Neural progenitor cell (in vitro differentiated cells): ENCODE measurements at places on chromosomes 3 and 15.
A peak's percentile ranks its signal among the peaks of the same experiment; 100 is the strongest.

- DNase-seq: no peak
Observed at GRCh38 chr15:44670087-44670950, 6.9 kb upstream of the SPG11 start.

DNA sequence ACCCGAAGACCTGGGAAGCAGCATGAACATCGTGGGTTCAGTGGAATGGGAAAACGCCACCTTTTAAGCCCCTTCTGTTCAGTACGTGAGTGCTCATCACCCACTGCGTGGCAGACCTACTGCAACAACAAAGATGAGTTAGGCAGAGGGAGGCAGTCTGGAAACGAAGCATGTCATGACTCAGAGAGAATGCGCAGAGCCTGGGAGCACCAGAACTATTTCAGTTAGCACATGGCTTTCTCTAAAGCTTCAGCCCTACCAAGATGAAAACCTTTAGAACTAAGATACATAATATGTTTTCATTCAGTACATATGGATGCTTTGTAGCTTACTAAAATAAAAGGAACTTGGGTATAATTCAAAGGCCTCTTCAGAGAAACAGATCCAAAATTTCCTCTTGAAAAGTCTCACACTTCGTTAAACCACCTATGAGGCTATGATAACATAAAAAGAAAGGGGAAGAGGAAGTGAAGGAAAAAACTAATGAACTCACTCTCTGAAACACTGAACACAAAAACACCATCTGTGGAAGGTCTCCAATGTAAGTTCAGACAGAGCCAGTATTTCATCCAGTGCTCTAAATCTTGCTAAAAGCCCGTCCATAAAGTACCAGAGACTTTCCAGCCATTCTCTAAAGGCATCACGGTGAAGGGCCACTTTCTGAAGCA is 140.1 kb downstream of the OCA2 start:
- DNase-seq: no peak

GRCh38 chr15:92645051-92645631 is 10.4 kb downstream of the FAM174B start:
- DNase-seq: no peak

- DNase-seq: no peak
Observed at GRCh38 chr3:77190374-77190773, 150.5 kb downstream of the ROBO2 start.

- DNase-seq: no peak
Observed at GRCh38 chr3:134658555-134658954, 7.7 kb upstream of the KY start.

DNA sequence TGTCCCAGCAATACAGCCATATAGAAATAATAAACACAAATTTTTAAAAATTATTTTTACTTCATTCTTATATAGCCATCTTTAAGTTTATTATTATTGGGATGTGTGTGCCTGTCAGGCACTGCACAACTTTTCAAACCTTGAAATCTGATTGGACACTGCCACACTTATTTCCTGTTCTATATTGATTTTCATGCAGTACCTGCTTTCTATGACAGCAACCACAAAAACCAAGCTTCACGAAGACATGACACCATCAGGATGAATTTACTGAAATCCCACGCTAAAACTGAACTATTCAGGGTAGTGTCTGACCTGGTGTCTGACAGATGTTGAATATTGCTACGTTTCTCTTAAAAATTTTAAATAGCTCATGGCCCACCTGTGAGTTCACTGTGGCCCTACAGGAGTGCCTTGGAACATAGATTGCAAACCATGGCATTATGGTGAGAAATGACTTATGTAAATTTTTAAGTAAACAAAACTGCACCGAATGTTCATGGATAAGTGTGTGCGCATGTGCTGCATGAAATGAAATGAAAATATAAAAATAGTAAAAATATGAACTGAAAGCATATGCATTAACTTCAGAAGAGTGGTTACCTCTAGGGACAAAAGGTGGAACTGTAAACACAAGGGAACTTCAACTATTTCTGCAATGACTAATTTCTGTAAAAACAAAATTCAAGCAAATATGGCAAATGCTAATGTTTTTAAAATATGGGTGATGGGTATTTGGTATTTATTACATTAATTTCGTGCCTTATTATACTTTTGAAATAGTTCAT is 152.3 kb downstream of the ZBTB20 start:
- no peak for DNase-seq

DNA sequence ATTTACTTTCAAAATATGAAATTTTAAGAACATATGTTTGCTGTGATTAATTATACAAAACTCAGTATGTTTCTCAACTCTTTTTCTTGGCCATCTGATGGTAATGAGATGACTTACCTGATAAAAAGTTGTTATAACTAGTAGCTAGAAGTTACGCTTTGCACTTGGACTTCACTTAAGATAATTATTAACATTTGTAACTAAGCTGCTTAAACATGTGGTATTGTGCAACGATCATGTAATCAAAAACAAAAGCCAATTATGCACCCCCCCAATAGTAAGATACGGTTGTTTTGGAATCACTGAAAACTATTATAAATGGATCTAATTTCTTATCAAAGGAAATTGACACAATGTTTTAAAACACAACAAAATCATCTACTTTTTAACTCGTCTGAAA is 342.9 kb downstream of the CNTN3 start:
- no peak for DNase-seq

DNA sequence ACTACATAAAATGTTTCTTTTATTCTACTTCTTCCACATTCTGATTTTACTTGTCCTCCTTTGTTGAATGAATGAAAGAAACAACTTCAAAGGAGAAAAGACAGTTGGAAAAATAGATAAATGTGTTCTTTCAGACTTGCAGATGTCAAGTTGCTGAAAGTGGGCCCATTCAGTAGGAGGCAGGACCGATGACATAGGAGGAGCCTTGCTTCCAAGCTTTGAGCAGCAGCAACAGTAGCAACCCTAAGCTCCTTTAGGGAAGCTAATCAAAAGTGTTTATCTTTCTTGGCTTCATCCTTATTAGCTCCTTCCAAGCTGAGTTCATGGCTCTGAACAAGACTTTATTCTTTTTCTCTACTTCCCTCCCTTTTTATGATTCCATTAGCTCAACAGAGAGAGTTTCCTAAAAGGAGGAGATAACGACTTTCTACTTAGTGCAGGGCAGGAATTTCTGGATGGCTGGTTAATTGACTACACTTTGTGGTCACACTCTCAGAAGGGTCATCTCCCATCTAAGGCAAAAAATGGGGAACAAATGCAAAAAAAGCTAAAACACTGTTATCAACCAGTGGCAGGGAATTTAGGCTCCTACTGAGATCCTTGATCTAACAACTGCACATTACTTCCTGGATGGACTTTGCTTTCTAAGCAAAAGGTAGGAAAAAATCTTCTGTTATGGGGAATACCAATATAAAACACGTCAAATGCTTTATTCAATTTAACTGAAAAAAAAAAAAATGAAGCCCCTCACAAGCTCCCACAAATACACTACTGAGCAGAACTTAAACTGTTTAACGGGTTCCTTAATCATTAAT is 4.8 kb downstream of the MORC1 start:
- DNase-seq: peak; percentile 7

DNA sequence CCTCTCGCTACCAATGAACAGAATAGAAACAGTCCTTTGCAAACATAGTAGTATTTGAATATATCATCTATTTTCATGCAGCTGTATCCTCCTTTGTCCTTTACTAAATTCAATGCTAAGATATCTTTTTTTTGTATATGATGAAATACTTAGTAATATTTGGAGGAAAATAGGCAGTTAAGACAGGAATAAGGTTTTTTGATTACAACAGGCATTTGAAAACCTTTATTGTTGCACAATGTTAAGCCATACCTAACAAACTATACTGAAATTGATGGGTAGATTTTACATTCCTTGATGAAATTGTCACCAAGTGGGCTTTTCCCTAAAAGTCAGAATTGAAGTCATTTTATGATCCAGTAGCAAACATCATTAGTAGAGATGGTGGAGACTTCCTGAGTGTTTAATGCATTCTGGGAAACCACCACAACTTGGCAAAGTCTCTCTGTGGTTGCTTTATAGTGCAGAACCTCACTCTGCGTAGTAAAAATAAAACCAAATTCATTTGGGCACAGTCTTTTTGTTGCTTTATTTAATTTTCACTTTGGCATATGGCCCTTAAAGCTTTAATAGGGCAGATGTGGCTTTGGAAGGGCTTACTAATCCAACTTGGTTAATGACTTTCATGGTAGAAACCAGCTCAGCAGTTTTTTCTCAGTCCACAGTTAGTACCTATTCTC is 216.0 kb downstream of the DIPK2A start:
- no peak for DNase-seq

DNA sequence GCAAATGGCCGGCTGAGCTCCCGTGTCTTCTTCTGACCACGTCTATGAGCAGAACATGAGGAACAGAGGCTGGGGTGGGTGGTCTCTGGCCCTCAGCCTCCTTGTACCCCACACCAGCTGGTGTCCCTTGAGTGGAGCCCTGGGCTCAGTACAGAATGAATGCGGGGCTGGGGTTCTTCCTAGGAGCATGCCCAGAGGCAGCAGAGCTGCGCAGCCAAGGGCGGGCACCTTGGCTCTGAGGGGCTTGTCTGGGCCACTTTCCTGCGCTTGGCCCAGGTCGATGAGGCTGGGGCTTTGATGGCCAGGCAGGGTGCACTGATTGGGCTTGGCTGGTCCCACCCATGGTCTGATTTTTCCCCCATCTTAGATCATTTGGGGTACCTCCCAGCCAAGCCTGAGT is 6.4 kb downstream of the SCN5A start:
- DNase-seq: no peak

GRCh38 chr3:73623346-73623745 is 1.4 kb downstream of the PDZRN3 start:
- no peak for DNase-seq
